ENCODE measurements at places on chromosomes 3 and 15.

GRCh38 chr15:64132217-64132616, 19.3 kb upstream of the SNX22 start:
- DNase-seq: no peak

- peak; percentile 32 for DNase-seq
Measured at GRCh38 chr15:23857028-23857641, 170.0 kb upstream of the NDN start.

DNA sequence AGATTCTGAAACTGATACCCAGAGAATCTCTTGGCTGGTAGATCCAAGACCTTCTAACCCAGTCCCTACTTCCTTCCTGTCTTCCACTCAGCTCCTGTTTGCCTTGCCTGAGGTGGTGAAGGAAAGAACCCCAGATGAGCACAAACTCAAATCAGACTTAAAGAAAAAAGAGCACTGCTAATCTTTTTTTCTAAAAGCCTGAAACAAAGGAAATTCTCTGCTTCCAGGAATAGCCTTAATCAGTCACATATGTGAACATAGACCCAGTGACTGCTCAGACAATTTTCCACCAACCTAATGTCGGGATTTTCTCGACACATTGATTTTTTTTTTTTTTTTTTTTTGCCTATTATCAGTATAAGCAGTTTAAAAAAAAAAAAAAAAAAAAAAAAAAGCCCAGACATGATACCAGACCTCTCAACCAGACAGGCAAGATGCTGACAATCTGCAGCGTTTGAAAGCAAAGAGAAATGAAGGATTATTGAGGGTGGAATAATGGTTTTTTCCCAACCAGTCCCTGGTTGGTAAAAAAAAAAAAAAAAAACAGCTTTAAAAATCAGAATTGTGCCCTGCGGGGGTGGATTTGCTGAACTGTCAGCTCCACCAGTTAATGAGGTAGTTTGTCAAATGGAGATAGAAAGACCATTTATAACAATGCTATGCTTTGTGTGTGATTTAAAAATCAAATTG, 256.8 kb upstream of the RARB start:
- DNase-seq: no peak

DNA sequence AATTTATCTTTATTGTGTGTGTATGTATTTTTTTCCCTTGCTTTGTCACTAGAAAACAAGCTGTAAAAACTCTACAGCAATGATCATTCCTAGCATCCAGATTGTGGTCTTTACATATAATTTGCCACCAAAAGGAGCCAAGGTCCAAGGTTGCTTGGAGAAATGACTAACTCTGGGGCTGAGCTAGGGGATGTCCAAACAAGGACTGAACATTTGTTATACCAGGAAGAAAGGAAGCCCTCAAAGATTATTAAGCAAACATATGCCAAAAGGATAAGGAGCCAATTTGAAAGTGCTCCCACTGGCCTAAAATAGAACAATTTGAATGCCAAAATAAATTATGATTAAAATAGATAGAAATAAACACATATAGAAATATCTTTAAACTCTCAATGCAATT, 293.3 kb downstream of the ZIC1 start:
- DNase-seq: no peak

DNA sequence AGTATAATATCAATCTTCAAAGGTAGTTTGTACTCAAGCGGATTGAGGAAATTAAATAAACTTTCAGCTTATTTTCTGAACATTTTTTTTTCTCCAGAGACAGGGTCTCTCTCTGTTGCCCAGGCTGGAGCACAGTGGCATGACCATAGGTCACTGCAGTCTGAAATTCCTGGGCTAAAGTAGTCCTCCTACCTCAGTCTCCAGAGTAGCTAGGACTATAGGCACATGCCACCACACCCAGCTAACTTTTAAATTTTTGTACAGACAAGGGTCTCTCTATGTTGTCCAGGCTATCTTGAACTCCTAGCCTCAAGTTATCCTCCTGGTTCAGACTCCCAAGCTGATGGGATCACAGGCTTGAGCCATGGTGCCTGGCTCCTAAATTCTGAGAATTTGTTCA, 97.1 kb downstream of the FAIM start:
- no peak for DNase-seq

- DNase-seq: no peak
Measured at GRCh38 chr15:73681856-73682599, 2.2 kb upstream of the CD276 start.

DNA sequence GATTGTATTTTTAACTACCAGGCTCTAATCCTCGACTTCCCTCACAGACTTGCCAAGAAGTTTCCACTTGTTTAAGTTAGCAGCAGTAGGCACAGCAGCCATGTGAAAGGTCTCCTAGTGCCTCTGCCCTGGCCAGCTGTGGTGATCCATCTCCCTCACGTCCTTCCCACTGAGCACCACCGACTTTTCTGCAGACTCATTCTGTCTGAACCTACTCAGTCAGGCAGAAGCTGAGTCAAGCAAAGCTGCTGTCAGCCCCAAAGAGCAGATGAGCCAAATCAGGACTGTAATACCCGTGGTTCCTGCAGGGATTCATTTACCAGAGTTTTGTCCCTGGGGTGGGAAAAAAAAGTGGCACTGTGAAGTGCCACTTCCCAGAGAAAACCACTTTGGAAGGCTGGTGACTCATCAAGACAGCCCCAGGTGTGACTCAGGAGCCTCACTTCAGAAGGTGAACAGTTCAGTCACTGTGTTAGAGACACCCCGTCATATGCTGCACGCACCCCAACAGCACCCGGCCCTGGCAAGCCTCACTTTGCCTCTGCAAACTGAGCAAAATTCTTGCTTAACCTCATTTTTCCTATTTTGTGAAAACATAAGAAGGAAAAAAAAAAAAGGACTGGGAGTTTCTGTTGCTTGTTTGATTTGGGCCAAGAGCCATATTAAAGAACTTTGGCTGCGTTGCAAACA, 76.0 kb downstream of the WWTR1 start:
- no peak for DNase-seq

DNA sequence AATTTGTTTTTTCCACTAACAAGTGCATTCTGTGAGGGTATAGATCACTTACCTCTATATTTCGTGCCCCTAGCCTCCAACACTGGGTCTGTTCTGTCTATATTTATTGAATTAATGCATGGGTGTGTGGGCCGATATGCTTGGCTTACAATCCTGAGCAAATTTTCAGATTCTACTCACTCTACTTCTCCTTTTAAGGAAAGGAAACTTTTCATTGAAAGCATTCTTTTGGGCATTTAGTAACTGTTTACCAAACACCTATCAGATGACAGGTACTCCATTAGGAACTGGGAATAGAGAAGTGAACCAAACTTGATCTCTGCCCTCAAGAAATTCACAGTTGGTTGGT, 60.5 kb downstream of the TLE3 start:
- no peak for DNase-seq

DNA sequence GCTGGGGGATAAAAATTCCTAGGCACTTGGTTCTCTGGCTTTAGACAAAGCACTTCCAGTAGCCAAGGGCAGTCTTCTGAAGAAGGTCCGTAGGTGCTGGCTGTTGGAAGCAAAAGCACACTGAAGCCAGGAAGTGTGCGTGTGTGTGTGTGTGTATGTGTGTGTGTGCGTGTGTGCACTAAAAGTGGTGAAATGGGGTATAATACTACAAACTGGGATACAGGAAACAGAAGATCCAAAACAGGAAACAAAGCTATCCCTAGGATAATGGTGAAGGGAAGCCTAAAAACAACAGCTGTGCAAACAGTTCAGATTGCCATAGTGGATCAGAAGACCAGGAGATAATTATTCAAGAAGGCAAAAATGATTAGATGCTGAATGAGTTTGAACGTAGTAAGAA, 103.4 kb downstream of the IL20RB start:
- DNase-seq: no peak

DNA sequence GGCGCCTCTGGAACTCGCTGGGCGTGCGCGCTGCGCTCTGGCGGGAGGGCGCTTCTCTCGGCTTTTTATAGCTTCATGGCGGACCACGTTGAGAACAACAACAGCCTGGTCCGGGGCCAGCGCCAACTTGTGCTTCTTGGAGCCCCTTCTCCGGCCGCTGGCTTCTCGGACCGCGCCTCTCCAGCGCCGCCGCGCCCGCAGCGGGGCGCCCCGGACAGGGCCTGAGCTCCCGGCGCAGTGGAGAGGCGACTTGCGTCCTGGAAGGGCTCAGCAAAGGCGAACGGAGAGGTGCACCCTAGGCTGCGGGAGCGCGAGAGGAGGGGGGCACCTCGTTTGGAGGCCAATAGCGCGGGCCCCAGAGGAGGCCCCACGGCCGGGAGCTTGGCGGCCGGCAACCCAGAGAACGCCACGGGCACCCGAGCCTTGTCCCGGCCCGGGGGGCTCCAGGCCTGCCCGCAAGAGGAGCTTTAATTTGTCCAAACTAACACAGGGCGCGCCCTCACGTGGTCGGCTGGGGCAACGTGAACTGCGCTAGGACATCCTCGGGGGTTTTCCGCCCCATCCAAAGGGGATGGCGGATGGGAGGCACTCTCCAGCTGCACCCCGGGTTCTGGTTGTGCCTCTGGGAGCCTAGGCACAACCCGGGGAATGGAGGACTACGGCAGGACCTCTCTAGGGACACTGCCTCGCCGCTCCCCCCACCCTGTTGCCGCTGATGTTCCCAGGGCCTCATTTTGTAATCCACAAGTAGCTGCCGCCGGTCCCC, 37.8 kb downstream of the HMCES start:
- peak; percentile 98 for DNase-seq

DNA sequence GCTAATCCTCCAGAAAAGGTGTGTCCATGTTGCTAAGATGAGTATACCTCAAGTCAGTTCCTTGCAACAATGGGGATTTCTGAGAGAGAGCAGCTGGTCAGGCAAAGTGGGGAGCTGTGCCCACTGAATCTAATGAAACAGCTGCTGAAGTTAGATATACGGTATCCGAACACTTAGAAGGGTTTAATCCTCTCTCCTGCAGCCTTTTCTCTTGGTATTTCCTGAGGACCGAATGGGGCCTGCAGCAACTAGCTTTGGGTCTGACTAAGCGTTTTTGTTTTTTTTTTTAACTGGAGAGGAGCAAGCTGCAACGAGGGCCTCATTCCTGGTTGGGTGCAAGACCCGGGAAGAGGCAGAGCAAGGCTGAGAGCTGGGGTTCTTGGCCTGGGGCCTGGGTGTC, 37.6 kb upstream of the BNC1 start:
- no peak for DNase-seq

DNA sequence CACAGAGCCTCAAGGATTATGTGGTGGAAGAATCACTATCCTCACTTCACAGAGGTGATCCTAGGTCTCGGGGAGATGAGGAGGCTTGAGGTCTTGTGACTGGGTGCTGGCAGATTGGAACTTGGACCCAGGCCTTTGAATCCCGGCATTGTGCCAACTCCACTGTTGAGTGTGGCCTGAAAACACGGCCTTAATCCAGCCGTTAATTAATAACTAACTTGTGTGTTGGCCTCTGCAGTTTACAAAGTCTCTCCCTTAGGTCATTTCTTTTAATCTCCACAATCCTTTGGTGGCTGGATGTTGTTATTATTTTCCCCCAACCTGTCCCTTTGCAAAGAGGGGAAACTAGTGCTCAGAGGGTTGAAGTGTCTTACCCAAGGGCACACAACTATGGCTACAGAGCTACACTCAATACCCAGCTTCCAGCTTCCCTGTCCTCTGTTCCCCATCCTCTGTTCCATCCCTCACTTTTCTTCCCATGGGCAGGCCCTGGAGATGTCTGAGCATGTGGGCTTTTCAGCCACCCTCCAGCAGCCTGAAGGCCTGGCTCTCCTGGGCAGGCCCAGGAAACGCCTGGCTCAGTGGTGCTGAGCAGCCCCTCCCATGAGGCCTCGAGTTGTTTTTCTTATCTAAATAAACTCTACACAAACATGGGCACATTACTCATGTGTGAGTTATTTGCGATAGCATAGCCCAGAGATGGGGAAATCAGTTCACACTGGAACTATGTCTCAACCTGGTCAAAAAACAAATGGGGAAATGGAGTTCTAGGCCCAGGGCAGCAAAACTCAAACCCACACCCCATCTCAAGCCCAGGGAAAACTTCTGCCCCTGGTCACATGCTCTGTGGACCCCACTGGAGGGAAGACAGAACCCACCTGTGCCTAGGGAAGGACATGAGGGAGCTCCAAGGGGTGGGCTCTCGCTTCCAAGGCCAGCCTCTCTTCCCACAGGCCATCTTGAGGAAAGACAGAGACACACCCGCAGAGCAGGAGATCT, 16.8 kb upstream of the SMAD3 start:
- no peak for DNase-seq

DNA sequence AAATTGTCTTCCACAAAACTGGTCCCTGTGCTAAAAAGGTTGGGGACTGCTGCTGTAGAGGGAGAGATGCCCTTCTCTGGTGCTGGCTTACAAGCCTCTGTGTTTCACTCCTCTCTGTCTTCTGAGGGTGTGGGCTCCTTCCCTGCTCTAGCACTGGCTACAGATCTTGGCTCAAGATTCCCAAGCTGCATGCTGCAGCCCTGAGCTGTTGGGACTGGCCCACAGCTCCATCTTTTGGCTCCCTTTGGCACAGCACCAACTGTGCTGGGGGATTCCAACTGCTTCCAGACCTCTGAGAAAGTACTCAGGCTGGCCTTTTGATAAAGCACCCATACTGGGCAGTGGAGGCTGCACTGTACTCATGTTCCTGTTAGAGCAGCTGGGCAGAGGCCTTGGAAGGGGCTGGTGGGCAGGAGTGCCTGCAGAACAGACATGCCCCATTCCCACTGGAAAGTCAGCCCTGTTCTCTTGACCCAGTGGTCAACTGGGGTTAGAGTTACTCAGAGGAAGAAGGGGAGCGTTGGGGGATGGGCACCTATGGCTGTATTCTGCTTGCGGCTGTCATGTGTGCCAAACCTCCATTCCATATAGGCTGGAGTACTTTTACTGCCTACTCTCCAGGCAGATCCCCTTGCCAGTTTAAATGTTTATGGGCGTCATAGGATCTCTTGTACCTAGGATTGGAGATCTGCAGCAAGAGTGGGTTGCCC, 55.7 kb downstream of the GALK2 start:
- no peak for DNase-seq

- no peak for DNase-seq
Measured at GRCh38 chr3:176958560-176958959, 238.7 kb downstream of the TBL1XR1 start.

DNA sequence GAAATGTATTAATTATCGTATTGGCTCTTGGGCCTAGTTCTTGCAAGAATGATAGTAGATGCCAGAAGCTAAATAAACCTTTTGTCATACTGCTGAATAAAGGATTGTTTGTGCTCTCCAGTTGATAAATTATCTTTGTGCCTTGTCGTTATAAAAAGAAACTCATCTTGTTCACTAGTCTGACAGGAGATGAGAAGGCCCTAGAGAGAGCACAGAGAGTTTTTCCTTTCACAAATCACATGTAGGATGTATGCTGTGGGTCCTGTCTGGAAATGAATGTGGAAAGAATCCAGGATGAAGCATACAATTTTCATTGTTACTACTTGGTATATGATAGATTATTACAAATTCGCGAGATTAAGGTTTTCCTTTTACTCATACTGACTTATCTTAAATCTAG, 113.0 kb downstream of the NLGN1 start:
- DNase-seq: no peak

GRCh38 chr3:113468539-113468938, 27.2 kb upstream of the CFAP44 start:
- DNase-seq: no peak

GRCh38 chr15:77168616-77169015, 97.7 kb upstream of the TSPAN3 start:
- DNase-seq: no peak
